ENCODE measurements at places on chromosomes 7 and 10.
A peak's percentile ranks its signal among the peaks of the same experiment; 100 is the strongest.

DNA sequence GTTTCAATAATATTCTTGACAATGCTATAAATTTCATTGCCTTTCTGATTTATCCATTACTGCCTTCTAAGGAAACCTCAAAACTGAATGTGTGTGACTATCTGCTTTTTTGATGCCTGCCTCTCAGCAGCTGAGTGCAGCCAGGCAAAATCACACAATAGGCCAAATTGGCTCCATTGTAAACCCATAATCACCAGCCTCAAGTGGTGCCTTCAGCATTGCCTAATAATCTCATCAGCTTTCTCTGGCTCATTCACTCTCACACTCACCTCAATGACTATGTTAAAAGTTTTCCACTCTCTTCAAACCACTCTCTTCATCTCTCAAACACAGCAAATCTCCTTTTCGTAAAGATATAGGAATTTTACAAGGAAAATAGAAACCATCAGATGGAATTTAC, 182.5 kb upstream of the COL1A2 start:
- DNase-seq: no peak

DNA sequence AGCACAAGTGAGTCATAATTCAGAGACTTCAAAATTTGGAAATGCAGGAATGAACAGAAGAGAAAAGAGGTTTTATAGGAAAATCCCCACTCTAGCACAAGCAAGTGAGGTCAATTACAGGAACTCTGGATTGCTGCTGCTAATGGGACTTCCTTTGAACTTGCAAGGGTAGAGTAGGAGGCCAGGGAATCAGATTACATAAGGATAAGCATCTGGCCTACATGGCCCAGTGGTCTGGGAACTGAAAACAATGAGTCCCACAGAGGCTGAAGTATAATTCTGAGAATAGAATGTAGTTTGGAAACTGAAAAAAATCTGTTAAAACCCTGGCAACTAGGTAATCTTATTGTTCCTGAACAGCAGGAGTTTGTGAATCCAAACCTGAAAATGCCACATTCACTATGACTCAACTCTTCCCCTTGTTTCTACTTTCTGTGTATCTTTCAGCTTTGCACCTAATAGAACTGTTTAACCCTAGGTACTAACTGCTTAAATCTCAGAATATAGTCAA, 66.5 kb downstream of the CTNNA3 start:
- no peak for DNase-seq

GRCh38 chr7:135879233-135879632, 97.9 kb downstream of the MTPN start:
- no peak for DNase-seq

DNA sequence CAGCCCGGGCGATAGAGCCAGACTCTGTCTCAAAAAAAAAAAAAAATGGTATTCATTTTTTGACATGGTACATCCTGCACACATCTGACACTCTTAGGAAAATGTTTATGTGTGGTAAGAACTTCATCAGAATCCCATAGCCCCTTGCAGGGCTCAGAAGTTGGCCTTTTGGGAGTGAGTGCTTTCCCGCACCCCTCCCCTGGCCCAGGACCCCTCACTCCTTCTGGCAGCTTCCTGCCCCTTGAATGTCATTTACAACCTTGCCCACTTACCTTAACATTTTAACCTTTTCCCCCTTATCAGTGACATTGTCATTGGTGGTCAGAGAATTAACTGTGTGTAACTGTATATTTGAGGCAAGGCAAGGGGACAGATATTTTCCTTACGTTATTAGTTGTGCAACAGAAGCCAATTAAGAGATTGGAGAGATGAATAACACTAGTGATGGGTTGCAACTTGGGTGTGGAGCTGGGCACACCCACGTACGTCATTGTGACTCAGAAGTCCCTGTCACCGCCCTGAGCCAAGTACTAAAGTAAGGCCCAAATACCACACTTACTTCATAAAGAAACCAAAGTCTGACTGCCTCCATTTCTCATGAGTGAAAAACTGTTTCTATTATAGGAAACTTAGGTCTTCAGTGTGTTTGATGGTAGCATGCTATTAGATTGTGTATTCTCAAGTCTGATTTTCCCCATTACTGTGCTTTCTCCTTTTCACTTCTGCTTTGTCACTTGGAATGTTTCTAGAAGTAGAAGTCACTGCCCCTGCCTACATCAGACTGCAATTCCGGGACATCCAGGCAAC, 31.6 kb downstream of the OGDH start:
- peak; percentile 95 for DNase-seq

DNA sequence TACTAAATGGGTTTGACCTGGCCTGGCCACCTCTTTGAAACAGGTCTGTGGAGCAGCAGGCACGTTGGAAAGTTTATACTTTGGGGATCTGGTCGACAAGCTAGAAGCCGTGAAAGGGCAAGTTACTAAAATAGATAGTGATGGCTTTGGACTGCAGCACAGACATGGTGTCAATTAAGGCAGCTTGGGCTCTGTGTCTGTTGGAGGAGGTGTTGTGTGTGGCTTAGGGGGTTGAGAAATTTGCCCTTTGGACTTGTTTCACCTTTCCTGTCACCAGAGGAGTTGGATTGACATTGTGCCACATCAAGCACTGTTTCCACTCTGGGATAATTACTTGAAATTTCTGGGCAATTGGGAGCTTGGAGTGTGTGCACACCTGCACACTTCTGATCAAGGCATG, 251.8 kb upstream of the MKI67 start:
- no peak for DNase-seq

DNA sequence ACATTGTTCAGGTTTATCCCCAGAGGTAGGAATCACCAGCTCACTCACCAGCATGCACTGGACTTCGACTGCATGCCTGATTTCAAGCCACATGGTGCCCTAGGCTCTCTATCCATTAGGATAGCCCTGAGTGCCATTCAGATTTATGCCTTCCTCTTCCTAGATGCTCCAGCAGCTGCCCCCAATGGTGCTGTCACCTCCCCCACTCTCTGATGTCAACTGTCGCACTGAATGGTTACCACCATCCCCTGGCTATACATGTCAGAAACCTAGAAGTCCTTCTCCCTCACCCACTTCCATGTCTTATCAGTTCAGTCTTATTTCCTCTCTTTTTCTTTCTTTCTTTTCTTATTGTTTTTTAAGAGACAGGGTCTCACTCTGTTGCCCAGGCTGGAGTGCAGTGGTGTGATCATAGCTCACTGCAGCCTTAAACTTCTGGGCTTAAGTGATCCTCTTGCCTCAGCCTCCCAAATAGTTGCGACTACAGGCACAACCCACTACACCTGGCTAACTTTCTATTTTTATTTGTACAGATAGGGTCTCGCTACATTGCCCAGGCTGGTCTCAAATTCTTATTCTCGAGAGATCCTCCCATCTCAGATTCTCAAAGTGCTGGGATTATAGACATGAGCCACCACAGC, 2.9 kb downstream of the SFXN4 start:
- no peak for DNase-seq

- no peak for DNase-seq
Measured at GRCh38 chr10:21531164-21531563, 2.9 kb upstream of the MLLT10 start.

DNA sequence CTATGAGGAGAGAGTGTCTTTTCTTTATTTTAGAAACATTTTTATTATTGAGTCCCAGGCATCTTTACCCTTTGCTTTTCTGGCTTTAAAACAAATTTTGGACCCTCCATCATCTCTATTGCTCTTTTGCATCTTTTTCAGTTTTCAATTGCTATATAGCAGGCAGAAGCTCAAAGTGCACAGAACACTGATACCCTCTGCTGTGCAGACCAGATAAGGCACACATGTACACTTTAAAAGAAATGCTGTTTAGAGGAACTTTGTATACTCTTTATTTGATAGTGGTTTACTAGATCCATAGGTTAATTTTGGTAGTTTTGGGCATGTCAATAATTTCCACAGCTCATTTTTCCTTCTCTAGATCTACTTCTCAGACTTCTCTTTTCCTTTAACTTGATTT, 324.2 kb downstream of the SH2D4B start:
- DNase-seq: no peak

- no peak for DNase-seq
Measured at GRCh38 chr7:1931256-1931950, 261.3 kb downstream of the ELFN1 start.

- no peak for DNase-seq
Measured at GRCh38 chr10:80542652-80543318, 5.1 kb downstream of the SH2D4B start.

GRCh38 chr10:99975942-99976809, 33.6 kb downstream of the DNMBP start:
- no peak for DNase-seq

- DNase-seq: no peak
Measured at GRCh38 chr7:3206771-3207191, 94.3 kb upstream of the SDK1 start.

GRCh38 chr7:156004265-156005201, 192.3 kb upstream of the SHH start:
- no peak for DNase-seq

- no peak for DNase-seq
Measured at GRCh38 chr10:86141896-86142295, 224.7 kb downstream of the GRID1 start.

DNA sequence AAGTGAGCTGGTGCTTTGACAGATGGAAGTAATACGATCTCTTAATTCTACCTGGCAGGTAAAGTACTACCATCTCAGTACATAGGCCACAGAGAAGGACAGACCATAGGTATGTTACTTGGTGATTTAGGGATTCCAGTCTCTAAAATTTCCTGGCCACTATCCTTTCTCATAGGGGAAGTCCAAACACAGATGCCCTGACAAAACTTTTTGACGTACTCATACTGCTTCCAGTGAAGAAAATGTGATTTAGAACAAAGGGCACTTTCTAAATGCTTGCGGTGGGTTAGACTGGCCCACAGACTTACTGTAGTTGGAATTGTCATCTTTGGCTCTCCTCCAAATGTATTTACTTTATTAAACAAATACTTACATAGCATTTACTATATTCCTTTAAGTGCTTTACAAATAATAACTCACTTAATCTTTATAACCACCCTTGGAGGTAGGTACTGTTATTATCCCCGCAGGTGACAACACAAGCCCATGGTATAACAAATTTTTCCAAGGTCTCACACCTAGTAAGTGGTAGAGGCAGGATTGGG, 3.0 kb downstream of the PI4K2A start:
- no peak for DNase-seq

DNA sequence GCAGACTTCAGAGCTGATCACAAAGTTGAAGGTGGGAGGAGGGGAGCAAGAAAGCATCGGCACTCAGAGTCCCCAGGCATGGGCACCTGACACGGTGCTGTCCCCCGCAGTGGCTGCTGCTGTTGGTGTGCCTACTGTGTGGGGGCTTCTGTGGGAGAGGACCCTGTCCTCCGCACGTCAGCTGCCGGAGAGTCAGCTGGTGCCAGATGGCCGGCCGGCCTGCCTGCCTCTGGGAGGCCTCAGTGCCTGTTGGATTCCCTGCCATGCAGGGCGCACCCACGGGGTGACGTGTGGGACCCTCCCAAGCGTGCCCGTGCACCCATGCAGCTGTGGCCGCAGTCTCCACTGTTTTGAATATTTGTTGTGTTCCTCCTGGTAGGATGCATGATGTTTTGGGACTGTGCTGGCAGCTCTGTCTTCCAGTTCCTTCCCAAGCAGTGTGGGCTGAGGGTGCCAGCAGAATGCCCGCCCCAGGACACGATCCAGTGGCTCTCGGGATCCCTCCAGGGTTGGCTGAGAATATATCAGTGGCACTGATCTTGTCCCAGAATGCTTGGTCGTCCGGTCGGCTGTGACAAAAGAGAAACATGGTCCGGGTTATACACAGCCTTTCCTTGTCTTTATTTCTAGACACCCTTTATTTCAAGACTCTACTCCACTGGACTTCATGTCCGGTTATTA, 185.6 kb downstream of the MGMT start:
- DNase-seq: no peak

GRCh38 chr10:78777466-78777865, 291.3 kb upstream of the ZMIZ1 start:
- no peak for DNase-seq

DNA sequence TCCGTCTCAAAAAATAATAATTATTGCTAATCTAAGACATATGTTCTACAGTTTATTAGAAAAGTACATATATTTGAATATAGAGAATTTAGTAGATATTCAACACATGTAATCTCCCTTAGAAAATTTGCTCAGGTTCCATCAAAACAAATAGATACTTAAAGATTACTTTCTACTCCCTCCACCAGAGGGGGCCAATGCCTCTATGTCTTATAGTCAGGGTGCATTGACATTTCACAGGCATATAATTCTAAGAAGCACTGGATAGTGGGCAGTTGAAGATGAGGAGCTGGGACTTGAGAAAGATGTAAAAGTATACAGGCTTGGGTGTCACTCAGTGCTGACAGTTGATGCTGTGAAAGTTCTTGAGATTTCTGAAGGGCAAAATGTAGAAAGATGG, 301.6 kb upstream of the HPS1 start:
- DNase-seq: no peak

- no peak for DNase-seq
Measured at GRCh38 chr7:31892099-31892829, 177.9 kb downstream of the PDE1C start.

GRCh38 chr10:105857268-105858264, 1216.5 kb downstream of the SORCS3 start:
- DNase-seq: no peak

DNA sequence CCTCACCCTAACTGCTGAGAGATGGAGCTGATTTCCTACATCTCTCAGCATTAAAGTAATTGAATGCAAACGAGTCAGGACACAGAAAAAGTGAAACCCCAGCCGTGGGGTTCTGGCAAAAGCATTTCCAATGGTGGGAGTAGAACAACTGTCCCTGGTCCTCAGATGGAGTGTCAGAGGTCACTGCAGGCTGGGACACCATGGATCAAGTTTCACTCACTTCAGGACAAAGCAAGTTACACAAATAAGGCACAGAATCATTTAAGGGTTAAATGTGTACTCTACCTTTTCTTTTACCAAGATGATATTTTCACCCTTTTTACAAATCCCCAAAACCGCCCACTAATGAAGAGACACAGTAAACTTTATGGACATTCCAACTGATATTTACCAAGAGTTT, 607.8 kb downstream of the PARD3 start:
- no peak for DNase-seq

Data from CD8-positive, alpha-beta T cell (primary cell).